ENCODE measurements at places on chromosomes 16 and 17. TPM values are rescaled to one million over a fixed set of nuclear protein-coding genes. Genes with fewer than 3 reads are reported as not detected.

Gene KRTAP2-2
- not detected for total RNA-seq

Gene AKTIP
- 20.0 TPM for total RNA-seq

Gene AGRP
- not detected for total RNA-seq

Gene FNDC8
- 0.07 TPM for total RNA-seq

Gene DNAH3
- 0.11 TPM for total RNA-seq

Gene ASPA
- not detected for total RNA-seq

Gene FDXR
- total RNA-seq = 74.4 TPM

Gene SLC16A11
- total RNA-seq = not detected

Gene GFAP
- total RNA-seq = 0.68 TPM

Gene FOXC2
- 5.1 TPM for total RNA-seq

Gene TMEM235
- not detected for total RNA-seq

Gene KCNJ18
- total RNA-seq = 0.08 TPM

All from A549 treated with Hydrocortisone at 1 μM for 4 hours (cell line).